HuH-7.5 (cell line): ENCODE measurements at places on chromosomes 7 and 10.

DNA sequence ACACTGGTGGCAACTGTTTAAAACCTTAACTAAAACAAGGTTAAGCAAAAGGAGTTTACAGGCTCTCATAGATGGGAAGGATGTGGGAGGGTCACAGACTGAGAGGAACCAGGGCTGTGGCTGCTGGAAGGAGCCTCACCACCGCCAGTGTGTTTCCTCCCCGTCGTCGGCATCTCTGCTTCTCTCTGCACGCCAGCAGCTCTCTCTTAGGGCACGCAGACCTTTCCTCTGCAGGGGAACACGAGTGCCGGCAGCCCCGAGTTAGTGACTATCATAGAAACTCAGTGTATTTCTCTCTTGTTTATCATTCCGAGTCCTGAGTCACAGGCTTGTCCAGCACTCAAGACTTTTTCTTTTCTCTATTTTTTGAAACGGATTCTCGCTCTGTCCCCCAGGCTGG is 8.1 kb upstream of the SH2D4B start:
- no peak for DNase-seq

GRCh38 chr7:112395893-112396292 is 54.4 kb upstream of the IFRD1 start:
- DNase-seq = no peak

GRCh38 chr7:25731068-25731845 is 420.7 kb upstream of the NFE2L3 start:
- no peak for DNase-seq

- DNase-seq = no peak
These were observed 756 bp upstream of the SEC24C start for GRCh38 chr10:73743327-73743904.

DNA sequence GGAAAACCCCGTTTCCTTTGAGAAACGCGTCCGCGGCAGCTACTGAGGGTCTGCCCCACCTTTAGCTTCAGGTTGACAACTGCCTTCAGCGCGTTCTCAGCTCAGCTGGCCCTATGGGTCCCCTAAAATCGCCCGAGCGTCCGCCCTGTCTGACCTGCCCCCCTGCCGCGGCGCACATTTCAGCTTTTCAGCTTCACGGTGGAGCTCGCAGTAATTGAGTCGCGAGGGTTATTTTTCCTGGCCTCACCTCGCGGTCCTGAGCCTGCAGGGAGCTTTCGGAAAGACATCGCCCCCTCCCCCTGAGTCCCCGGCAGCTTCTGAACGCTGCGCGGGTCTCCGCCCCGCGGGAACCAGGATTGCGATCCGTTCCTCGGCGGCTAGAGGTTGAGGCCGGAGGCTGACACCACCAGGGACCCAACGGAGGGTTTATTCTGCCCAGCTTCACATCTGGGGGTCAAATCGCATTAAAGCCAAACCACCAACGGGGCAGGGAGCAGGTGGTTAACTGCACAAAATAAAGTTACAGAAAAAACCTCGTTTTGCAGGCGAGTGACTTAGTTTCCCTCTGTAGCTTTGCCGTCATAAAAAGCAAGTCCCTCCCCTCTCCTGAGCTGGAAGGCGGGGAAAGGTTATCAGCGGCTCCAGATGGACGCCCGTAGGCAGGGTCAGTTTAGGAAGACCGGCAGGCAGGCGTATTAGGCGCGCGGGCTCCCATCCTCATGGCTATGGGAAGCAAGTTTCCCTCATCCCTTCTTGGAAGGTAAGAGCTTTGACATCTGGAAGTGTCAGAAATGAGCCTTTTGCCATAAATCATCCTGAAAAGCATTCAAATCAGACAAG is 11.0 kb downstream of the TWIST1 start:
- no peak for DNase-seq

DNA sequence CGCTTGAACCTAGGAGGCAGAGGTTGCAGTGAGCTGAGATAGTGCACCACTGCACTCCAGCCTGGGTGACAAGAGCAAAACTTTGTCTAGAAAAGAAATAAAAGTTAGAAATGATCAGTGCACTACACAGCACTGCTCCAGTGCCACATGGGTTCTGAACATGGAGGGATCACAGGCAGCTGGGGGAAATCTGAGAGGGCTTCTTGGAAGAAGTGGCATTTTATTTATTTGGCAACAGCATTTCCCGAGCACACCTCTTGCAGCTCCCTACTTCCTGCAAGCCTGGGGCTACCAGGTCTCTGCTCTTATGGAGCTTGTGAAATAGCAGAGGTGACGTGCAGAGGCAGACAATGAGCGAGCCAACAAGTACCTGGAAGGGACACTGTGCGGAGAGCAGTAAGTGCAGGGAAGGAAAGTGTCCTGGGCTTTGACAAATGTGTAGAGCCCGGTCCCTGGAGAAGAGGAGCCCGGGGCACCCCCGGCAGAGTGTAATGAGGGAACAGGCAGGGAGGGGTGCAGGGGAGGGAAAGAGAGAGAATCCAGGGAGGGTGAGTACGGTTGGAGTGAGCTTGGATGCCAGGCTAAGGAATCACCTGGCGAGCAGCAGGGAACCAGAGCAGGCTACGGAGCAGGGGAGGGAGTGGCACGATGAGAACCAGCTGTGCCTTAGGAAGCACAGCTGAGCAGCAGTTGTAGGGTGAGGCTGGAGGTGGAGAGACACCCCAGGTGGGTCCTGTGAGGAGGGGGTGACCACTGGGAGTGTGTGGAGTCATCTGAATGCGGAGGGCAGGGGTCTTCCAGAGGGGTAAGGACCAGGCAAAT is 104.6 kb upstream of the CTBP2 start:
- no peak for DNase-seq

GRCh38 chr10:29598851-29599311 is 35.9 kb downstream of the SVIL start:
- no peak for DNase-seq

GRCh38 chr7:140364819-140365218 is 33.5 kb downstream of the SLC37A3 start:
- no peak for DNase-seq

DNA sequence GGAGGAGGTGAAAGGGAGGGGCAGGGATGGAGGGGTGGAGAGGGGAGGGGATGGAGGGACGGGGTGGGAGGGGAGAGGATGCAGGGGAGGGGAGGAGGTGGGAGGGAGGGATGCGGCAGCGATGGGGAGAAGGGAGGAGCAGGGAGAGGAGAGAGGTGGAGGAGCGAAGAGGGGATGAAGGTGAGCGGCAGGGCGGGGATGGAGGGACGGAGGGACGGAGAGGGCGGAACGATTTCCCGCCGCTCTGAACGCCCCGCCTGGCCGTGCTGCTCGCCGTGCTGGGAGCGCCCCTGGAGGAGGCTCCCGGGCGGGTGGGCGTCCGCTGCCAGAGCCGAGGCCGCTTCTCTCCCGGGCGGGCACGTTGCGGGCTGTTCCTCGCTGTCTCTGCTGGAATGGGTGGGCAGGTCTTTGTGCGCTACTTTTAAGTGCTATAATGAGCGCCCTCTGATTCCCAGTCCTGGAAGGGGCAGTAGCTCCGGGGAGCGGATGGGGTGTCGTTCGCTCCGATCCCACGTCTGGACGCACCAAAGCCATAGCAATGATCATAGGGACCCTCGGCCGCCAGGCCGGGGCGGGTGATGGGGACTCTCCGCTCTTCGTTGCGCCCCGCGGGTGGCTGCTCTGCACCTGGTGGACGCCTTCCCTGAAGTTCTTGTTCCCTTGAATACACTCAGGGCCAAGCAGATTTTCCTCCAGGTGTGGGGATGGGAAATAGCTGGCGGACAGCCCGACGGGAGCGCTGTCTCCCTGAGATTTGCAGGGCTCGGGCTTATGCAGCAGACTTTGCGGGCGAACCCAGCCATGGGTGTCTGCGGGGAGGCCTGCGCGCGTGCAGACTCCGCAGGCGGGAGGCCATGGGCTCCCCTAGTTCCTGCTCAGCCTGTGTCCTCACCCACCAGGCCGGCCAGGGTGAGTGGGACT is 81.1 kb upstream of the CPXM2 start:
- DNase-seq = no peak

DNA sequence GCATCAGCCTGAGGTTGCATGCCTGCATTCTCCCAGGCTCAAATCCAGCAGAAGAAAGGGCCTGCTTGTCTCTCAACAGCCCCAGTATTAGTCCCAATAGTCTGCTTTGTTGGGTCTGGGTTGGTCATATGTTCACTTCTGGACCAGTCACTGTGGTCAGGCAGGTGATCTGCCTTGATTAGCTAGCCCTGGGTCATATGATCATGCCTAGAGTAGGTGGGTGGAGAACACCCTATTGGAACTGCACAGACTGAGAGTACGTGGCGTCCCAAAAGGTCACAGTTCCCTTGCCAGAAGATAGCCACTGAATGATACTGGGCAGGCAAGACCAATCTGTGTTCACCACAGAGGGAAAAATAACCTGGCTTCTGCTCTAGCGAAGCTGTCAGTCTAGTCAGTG is 80.1 kb downstream of the SH2D4B start:
- no peak for DNase-seq

GRCh38 chr7:8176370-8177081 is 85.4 kb downstream of the ICA1 start:
- DNase-seq = no peak

DNA sequence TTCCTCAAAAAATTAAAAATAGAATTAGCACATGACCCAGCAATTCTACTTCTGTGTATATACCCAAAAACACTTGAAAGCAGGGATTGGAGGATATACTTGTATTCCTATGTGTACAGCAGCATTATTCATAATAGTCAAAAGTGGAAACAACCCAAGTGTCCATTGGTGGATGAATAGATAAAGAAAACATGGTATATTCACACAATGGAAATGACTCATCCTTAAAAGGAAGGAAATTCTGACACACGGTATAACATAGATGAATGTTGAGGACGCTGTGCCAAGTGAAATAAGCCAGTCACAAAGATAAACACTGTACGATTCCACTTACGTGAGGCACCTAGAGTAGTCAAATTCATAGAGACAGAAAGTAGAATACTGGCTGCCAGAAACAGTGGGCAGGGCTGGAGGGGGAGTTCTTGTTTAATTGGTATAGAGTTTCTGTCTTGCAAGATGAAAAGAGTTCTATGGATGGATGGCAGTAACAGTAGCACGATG is 26.6 kb upstream of the KAT6B start:
- DNase-seq = no peak

DNA sequence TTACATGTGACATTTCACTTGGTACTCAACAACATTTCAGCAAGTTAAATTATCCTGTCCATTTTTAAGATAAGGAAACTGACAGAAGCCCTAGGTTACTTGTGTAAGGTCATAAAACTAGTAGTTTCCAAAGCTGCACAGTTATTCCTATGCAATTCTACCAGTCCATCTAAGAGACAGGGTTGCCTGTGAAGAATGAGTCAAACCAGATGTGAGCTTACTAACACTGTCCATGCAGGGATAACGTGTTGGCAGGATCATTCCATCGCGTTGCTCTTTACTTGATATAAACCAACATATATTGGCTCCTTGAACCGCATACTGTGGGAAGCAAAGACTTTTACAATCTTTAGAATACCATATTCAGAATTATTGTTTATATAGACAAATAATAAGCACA is 280.9 kb upstream of the HGF start:
- no peak for DNase-seq
